PC-3 (cell line): ENCODE measurements at places on chromosomes 3 and 15. TPM values are rescaled to one million over a fixed set of nuclear protein-coding genes. Genes with fewer than 3 reads are reported as not detected.

DNA sequence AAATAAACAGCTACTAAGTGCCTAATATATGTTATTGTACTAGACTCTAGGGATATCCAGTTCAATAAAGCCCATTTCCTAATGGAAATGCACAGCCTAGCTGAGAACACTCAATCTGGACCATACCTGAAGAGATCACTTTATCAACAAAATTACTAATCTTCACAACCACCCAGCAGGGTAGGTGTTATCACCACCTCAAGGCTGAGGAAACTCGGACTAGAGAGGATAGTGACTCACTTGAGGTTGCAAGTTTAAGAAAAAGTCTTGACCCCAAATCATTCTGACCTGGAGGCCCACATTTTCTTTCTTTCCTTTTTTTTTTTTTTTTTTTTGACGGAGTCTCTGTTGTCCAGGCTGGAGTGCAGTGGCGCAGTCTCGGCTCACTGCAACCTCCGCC, 3.1 kb upstream of the FMN1 start:
- no peak overlapping the region for H3K27ac ChIP-seq
- DNase-seq = no peak
- peaks cover 24% of the 10 kb centered on the region for H3K4me1 ChIP-seq
- H3K36me3 ChIP-seq = no peaks in the 10 kb centered on the region
- H3K27me3 ChIP-seq = 0 out of 2 replicates have a peak, but pooled peaks cover under 1% of the 10 kb centered on the region

- no peaks in the 10 kb centered on the region for H3K27me3 ChIP-seq
- H3K36me3 ChIP-seq = peaks cover 40% of the 10 kb centered on the region; the same call in 1 of the 2 replicates
- DNase-seq = no peak
- H3K4me1 ChIP-seq = no peaks in the 10 kb centered on the region
Measured at GRCh38 chr3:123096126-123096525, 29.3 kb downstream of the PDIA5 start.

- H3K36me3 ChIP-seq = no peaks in the 10 kb centered on the region
- no peaks in the 10 kb centered on the region for H3K27me3 ChIP-seq
- no peaks in the 10 kb centered on the region for H3K4me1 ChIP-seq
- no peak overlapping the region for H3K4me3 ChIP-seq
- DNase-seq = no peak
Measured at GRCh38 chr15:76233921-76234320, 77.3 kb downstream of the ETFA start.

ITPKA gene
- 7.8 and 16.8 TPM in 2 replicates for total RNA-seq

DNA sequence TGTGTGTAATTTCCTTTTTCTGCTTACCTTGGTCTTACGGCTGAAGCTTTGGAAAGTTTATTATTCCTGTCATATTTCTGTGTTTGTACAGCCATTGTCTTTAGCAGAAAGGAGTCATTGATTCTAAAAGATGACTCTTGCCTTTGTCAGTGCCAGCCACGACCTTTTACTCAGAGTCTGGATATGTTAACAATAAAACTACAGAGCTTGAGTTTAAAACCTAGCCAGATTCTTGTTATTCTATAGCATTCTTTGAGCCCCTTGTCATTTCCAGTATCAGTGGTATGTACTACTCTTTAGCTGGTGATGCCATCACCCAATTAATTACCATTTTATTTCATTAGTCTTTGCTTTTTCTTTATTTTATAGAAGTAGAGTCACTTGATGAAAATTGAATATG, 142.4 kb downstream of the TCF12 start:
- peak; percentile 84 for DNase-seq
- peak overlapping the region; percentile 13; the same call in 1 of the 2 replicates for H3K4me3 ChIP-seq
- peak overlapping the region; percentile 94 for H3K27ac ChIP-seq
- H3K4me1 ChIP-seq = peaks cover 40% of the 10 kb centered on the region
- no peaks in the 10 kb centered on the region for H3K27me3 ChIP-seq

DNA sequence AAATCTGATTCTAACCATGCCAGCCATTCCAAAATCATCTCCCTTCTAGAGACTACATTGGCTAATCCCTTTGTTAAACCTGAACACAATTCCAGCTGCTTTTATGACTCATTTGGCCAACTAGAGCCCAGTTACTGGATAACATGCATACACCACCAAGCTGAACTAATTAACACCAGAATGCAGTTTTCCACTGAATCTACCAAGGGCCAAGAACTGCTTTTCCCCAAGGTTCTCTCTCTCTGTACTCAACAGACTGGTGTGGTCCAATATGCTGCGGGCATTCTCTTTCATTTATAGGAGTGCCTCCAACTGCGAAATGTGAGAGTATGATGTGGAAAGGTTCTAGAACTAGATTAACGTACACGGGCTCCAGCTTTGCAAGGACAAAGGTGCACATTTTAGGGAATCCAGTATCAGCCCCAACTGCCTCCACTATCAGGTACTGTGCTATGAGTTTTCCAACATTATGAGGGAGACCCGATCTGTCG, 1.5 kb downstream of the CHSY1 start:
- DNase-seq = peak; percentile 62
- H3K27me3 ChIP-seq = no peaks in the 10 kb centered on the region
- no peak overlapping the region for H3K27ac ChIP-seq
- peaks cover 4% of the 10 kb centered on the region; the same call in 1 of the 2 replicates for H3K36me3 ChIP-seq
- H3K4me3 ChIP-seq = peak overlapping the region; percentile 87

DNA sequence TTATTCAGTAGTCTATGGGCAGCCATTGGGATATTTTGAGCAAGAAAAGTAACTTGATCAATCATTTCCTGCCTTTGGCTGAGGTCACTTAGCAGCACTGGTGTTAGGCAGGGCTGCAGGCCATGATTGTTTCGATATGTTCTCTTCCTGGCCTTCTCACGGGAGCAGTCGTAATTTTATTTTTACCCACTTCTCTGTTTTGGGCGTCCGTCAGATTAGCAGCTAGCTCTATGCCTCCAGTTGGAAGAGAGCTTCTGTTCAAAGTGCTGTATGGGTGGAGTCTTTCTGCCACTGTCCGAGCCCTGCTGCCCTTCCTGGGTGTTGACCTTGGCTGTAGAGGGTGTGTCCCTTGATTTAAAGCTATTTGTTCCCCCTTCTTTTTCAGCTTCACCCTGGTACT, 123.4 kb upstream of the ROPN1 start:
- no peak for DNase-seq
- no peaks in the 10 kb centered on the region for H3K27me3 ChIP-seq
- H3K4me3 ChIP-seq = no peak overlapping the region

DNA sequence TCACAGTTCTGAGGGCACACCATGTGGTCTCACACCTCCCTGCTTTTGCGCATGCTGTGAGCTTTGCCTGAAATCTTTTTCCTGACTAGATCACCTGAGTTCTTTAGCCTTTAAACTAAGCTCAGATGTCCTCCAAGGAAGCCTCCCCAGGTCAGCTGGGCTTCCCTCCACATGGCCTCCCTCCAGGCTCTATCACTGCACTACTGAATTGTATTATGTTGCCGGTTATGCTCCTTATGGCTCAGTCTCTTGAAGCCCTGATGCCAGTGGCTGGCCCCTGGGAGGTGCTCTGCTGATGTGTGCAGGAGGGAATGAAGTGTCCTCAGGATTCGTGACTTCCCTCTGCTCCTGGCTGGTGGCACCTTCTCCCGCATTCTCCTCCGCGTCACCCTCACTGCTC, 93.3 kb upstream of the BLM start:
- peaks cover 5% of the 10 kb centered on the region for H3K36me3 ChIP-seq
- no peaks in the 10 kb centered on the region for H3K4me1 ChIP-seq
- no peak for DNase-seq
- H3K27me3 ChIP-seq = no peaks in the 10 kb centered on the region

- H3K4me1 ChIP-seq = peaks cover 74% of the 10 kb centered on the region
- H3K27me3 ChIP-seq = no peaks in the 10 kb centered on the region
- no peak for DNase-seq
- H3K36me3 ChIP-seq = peaks cover 51% of the 10 kb centered on the region
Measured at GRCh38 chr3:39144748-39145380, 8.5 kb downstream of the CSRNP1 start.
